NCI-H1417 (cell line): ENCODE measurements at places on chromosomes 6 and 20.

- DNase-seq, result no peak
Measured at GRCh38 chr20:57699395-57699794, 10.4 kb downstream of the PMEPA1 start.

- DNase-seq, result no peak
Measured at GRCh38 chr6:106411643-106412200, 51.2 kb downstream of the CRYBG1 start.

DNA sequence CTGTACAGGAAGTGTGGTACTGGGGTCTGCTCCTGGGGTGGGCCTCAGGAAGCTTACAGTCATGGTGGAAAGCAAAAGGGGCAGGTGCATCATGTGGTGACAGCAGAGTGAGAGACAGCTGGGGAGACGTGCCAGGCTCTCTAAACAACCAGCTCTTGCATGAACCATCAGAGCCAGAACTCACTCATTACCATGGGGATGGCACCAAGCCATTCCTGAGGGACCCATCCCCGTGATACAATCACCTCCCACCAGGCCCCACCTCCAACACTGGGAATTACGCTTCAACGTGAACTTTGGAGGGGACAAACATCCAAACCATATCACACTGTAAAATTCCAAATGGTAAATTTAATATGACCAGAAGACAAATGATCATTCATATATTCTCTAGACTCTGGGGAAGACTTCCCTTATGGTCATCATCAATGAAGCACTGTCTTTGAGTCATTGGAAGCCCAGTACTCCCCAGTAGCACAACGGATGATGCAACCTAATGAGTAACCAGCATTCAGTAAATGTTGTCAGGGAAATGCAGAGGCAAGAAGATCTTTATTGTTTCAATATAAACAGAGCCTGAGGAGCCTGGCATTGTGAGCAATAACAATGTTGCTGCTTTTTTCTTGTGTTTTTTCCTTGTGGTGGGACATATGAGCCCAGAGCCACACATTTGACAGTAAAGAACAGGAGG, 48.2 kb upstream of the RALY start:
- DNase-seq, result no peak

GRCh38 chr6:162726947-162727321, 632 bp downstream of the PRKN start:
- DNase-seq, result no peak

DNA sequence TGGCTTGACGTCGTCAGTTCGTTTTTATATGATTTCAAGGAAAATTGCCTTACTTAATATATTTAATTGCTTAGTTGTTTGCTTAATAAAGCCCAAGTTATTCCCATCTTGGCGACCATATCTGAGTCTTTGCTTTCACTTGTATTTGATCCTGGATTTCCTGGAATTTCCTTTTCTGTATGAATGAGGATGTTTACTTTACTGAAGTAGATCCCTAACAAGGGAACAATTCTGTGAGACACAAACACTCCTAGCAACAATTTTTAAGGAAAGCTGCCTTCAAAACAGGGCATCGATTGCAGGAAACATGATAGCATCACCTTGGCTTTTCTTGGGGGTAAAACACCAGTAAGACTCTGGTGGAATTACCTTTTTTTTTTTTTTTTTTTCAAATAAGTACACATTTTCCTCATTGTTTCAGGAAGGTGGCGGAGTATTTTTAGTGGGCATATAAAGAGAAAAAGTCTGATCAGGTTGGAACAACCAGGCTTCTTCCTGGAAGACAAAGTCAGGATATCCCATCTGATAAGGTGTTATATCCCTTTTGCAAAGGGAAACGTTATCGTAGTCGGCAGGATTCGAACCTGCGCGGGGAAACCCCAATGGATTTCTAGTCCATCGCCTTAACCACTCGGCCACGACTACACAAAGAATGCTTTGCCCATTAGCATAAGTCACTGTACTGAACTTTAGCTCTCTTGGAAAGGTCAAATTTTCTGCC, 68.5 kb upstream of the ZNF184 start:
- peak; percentile 15 for DNase-seq

GRCh38 chr6:78768271-78768670, 99.1 kb upstream of the IRAK1BP1 start:
- DNase-seq, result no peak

DNA sequence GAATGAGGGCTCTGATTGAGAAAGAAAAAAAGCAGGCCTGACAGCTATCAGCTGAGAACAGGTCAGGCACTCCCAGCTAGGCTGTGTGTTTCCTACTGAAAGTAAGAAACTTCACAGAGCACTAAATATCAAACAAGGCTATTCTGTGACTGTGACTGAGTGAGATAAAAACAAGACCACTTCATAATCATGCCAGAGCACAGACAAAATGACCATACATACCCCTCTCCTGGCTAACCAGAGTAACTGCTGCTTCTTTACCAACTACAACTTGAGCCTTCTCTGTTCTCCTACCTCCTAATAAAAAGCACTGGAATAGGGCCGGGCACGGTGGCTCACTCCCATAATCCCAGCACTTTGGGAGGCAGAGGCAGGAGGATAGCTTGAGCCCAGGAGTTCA, 6.8 kb upstream of the BTN1A1 start:
- no peak for DNase-seq

- DNase-seq, result no peak
Measured at GRCh38 chr20:59375541-59375940, 75.1 kb downstream of the EDN3 start.

DNA sequence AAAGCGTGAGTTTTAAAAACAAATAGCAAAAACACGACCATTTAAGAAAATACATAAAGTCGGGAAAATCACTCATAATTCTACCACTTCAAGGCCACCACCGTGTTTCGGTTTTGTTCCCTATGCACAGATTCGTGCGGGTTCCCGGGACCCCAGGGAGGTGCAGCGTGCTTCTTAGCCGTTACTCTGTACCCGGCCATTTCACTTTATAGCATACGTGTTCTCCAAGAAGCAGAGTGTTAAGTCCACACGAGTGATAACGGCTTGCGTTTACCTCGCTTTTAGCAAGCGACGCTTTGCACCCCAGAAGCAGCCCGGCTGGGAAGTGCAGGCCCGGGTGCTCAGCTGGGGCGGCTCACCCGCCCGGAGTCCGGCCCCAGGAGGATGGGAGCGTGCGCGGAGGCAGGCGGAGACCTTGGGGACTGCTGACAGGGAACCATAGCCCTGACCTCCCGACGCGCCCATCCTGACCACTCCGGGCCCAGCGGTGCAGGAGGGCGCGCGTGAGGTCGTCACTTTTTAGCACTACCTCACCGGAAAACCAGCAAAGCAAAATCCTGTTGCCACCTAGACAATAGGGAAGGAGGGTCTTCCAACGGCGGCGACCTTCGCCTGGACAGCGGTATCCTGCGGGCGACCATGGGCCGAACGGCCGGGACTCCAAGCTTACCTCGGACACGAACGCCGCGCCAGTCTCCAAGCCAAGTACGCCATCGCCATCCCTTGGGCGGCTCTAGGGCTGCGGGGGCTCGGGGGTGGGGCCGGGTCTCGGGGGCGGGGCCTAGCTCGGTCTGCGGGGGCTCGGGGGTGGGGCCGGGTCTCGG, at the start of gene ECI2:
Gene ECI2, minus strand, starts transcription at position 735 of the 824 bp plus-strand sequence. Its CDS starts 15 bp downstream, at position 720.
- DNase-seq, result peak; percentile 70

- DNase-seq, result no peak
Measured at GRCh38 chr20:18669241-18670019, 81.6 kb downstream of the DTD1 start.

DNA sequence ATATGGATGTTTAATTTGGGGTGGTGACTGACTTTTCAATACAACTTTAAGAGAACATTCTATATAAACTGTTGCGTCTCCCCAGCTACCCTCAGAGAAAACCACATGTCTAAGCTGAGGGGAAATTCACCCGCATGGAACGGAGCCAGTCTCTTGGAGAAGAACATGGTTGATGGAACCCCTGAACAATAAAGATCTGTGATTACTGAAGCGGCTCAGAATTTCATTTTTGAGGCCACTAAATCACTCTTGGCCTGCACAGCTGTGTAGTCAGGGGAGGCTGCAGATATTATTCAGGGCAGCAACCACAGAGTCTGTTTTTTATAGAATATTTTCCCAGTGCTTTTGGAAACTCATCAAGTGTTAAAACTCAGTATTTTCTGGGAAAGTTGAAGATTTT, 73.8 kb downstream of the EYA4 start:
- DNase-seq, result peak; percentile 23

DNA sequence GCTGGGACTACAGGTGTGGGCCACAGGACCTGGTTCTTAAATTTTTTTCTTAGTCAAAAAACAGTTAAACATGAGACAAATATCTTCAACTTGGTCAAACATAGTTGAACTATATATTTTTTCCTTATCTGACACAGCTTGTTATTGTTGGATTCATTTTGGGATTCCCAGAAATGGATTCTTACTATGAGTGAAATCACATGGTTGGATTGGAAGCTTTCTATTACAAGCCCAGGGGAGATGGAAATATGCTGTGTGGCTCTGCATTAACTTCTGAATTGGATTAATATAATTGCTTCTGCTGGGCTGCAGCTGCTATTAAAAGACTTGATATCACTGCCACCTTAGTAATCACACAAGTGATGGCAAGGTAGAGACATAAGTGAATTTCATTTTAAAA, 126.4 kb upstream of the DUSP22 start:
- DNase-seq, result no peak

DNA sequence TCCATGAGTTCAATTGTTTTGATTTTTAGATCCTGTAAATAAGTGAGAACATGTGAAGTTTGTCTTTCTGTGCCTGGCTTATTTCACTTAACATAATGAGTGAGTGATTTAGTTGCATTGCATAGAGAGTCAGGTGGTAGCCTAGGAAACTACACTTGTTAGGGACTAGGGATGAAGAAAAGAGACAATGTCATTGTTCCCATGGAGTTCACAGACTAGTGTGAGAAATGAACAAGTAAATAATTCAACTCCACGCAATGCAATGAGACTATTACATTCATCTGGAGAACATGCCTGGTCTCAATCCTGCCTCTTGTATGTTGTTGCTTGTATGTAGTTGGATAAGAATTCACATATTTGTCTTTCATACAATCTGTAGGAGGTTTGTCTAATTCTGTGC, 76.3 kb upstream of the B3GAT2 start:
- peak; percentile 40 for DNase-seq

- no peak for DNase-seq
Measured at GRCh38 chr6:30684386-30685156, 1.9 kb downstream of the PPP1R18 start.

- DNase-seq, result no peak
Measured at GRCh38 chr20:34920055-34920454, 35.6 kb downstream of the GSS start.

DNA sequence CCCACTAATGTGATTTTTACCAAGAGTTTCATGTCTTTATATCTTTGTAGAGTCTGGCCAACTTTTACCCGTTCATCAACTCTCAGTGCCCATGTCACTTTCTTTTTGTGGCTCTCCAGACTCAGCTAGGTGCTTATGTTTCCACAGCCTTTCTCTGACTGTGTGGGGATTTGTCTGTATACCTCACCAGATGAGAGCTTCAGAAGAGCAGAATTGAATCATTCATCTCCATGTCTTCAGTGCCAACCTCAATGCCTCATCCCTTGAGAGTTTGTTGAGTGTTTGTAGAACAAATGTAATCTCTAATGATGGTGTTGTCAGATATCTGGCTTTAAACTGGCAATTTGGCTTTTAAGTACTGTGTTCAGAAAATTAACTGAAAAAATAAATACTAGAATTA, 16.8 kb upstream of the CCN2 start:
- DNase-seq, result no peak

DNA sequence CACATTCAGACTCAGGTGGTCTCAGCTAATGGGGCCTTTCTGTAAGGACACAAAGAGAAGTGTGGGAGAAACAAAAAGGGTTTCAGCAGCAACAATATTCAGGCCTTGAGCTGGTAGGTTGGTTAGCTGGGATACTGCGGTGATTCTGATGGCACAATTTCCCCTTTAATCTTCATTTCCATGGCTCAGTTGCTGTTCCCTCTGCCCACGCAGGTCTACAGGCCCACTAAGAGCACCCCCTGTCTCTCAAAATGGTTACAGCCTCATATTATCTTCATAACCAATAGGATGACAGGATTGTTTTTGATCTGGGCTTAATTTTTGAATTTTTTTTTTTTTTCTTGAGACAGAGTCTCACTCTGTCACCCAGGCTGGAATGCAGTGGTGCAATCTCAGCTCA, 48.9 kb downstream of the MYB start:
- no peak for DNase-seq
